ENCODE measurements at places on chromosomes 1 and 21. TPM values are rescaled to one million over a fixed set of nuclear protein-coding genes. Genes with fewer than 3 reads are reported as not detected.

Gene PM20D1
- 0.09 TPM for polyA plus RNA-seq

Gene ARHGAP29
- 43.7 TPM for polyA plus RNA-seq

Gene RPTN
- polyA plus RNA-seq, result not detected

Gene SPRR1B
- not detected for polyA plus RNA-seq

Gene TMED5
- 28.2 TPM for polyA plus RNA-seq

- no peak for DNase-seq
These were observed 92.3 kb downstream of the ST6GALNAC5 start for GRCh38 chr1:76959556-76959955.

- DNase-seq, result no peak
These were observed 2.9 kb downstream of the MRPL55 start for GRCh38 chr1:228105996-228106799.

- DNase-seq, result no peak
These were observed 10.6 kb downstream of the ZZZ3 start for GRCh38 chr1:77671836-77672235.

- no peak for DNase-seq
These were observed 50.9 kb downstream of the PRDM15 start for GRCh38 chr21:41827951-41828883.

DNA sequence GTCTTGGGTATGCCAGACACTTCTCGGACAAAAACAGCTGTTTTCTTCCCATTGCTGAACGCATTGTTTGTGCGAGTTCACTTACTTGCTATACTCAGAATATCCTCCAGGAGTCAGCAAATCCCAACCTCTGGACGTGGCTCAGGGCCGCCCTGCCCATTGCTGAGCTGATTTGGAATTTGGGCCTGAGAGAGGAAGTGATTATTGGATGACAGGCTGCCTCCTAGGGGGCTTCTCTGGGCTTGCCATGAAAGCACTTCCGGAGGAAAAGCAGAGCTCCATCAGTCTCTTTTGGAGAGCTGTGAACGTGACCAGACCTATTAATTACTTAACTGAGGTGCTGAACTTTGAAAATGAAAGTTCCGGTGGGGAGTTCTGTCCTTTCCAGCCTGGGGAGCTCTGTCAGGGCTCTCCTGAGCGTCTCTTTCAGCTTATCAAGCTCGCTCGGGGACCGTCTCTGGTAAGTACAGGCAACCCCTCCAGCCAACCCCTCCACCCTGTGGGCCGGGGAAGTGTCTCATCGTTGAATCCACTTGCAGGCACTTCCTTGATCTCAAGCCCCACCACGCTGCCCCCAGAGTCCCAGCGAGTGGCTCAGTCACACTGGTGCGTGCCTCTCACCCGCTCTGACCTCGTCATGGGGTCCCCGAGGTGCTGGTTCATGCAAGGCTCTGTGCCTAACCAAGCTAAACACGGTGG lies 76.9 kb downstream of the CLIC6 start:
- peak; percentile 89 for DNase-seq

DNA sequence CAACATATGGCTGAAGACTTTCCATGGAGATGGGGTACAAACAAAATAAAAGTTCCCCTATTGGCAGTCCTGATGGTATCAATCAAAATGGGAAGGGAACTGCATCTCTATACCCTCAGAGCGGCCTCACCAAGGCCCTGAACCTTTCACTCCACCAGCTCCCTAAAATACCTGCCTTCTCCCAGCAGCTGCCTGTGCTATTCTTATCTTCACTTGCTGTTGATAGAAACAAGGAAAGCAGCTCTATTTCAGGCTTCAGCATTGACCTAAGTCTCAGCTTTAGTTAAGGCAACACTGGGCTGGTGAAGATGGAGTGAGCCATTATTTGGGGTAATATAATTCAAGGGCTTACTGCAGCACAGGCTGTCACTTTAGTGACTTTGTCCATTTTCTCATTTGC lies 21.7 kb upstream of the PIGC start:
- DNase-seq, result peak; percentile 63

DNA sequence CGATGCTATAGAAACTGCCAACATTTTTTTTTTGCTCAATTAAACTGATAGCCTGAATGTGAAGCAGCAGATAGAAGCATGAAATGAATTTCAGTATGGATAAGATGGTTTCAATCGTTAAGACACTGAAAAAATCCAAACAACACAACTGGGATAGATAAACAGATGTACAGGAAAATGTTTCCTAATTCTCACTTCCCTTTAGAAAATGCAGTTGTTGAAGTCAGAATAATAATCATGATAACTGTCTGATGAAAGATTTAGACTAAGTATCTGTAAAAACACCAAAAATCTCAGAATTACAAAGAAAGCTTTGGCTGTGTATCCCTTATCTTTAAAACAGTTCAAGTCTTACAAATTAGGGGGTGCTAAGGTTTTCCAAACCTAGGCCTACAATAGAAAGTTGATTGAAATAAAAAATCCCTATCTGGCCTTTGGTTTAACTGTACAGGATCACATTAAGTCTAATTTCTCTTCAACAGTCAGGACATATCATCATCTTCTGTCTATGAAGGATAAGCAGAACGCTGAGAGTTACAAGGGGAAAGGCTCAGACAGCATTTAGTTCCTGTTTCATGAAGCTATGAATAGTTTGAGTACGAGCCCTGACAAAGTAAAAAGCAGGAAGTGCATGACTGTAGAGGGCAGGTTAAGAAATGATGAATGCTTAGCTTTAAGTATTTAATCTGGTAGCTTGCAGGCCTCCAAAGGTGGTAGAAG lies 203.2 kb downstream of the APP start:
- peak; percentile 63 for DNase-seq

DNA sequence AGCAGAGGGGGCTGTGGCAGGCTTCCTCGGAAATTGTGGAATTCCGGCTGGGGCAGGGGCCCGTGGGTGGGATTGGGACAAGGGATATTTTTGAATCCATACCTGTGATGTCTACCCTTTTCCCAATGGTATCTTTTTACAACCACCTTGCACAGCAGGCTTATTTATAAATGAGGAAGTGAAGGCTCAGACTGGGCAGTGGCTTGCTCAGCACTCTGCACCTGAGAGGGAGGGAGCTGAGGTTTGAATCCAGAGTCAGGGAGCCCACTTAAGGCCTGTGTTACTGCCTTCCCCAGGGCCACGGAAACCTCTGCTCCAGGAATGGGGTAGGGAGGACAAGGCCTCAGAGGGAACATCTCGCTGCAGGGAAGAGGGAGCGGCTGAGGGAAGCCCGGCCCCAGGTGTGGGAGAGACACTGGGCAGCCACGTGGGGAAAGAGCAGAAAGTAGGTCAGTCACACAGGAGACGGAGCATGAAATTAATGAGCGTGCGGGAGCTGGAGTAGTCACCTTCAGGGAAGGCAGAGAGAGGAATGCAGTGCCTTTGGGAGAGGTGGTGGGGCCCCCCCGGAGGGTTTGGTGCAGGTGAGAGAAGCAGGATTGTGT lies 35.4 kb upstream of the SCMH1 start:
- no peak for DNase-seq

Measured in muscle of leg (tissue), 16 donors.